GM23338 (cell line): ENCODE measurements at places on chromosomes 1 and 21.

GRCh38 chr1:185044981-185045813 lies at the start of gene RNF2:
TSS of gene RNF2 (plus strand) at chr1:185045558. CDS start at chr1:185087554, 41,996 bp downstream.
- peak; percentile 90 for DNase-seq

- peak; percentile 76 for DNase-seq
These were observed 12.6 kb downstream of the TINAGL1 start for GRCh38 chr1:31588751-31589515.

DNA sequence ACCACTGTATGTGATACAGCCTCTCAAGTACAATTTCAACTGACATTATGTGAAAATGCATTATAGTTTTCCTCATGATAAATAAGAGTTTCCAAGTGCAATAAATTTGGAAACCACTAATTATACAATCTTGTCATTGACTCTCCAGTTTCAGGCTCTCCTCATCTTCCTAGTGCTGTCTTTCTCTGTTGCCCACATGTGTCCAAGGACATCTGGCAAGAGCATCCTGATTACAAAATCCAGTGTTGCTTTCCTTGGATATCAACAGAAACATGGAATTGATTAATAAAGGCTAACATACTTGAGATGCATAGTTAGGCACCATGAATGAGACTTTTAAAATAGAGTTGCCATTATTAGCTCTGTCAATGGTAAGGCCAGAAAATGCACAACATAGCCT lies 15.6 kb upstream of the MAP10 start:
- DNase-seq = no peak

DNA sequence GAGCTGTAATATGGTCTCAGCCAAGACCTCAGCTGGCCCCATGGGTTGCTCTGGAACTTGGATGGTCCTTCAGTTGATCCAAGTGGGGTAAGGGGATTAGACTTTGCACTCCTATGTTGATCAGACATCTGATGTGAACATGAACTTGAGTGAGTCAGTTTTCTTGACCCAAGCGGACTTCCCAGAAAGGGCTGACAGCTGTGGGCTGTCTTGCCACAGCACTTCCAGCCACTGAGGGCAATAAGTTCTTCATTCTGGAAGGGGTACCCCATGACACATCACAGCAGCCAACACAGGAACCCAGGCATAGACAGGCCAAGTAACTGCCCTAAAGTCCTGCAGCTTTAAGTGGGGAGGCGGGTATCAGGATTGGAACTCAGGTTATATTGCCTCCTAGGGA lies 93.9 kb upstream of the USP24 start:
- no peak for DNase-seq

DNA sequence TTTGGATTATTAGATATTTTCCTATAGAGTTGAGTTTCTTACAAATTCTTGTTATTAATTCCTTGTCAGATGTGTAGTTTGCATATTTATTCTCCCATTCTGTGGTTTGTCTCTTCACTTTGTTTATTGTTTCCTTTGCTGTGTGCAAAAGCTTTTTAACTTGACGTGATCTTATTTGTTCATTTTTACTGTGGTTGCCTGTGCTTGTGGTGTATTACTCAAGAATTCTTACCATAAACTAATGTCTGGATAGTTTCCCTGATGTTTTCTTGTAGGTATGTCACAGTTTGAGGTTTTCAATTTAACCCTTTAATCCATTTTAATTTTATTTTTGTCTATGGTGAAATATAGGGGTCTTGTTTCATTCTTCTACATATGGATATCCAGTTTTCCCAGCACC lies 72.1 kb upstream of the LHX8 start:
- DNase-seq = no peak

- DNase-seq = no peak
These were observed 17.2 kb downstream of the VCAM1 start for GRCh38 chr1:100736746-100737145.

- no peak for DNase-seq
These were observed 16.0 kb downstream of the IFFO2 start for GRCh38 chr1:18940303-18941020.

DNA sequence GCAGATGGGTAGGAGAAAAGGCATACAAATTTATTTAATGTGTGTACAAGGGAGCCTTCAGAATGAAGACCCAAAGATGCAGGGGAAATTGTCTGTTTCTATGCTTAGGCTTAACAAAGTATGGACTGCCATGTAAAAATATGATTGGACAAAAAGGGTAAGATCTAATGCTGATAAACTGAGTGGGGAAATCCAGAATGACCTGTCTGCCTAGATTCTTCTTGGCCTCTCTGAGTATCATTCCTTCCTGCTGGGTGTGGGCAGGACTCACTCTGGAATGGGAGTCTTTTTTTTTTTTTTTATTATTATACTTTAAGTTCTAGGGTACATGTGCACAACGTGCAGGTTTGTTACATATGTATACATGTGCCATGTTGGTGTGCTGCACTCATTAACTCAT lies 61.0 kb downstream of the IGSF5 start:
- DNase-seq = no peak

- DNase-seq = peak; percentile 14
These were observed 165.9 kb downstream of the ADGRL4 start for GRCh38 chr1:78840453-78841271.

DNA sequence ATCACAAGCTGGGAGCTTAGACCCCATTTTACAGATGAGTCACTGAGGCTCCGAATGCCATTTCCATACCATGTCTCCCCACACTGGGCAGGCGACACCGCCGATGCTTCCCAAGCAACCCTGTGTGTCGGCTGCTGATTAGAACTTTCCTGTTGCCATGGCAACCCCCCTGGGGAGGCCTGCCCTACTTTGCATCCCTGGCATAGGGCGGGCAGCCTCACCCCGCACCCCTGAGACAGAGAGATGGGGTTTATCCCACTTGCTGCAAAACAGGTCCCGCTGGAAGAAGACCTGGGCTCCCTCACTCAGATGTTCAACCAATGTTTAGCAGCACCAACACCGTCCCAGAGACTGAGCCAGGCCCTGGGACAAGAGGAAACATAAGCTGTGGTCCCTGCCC lies 81.5 kb downstream of the CAMK2N1 start:
- DNase-seq = peak; percentile 54
